Activated CD4-positive, alpha-beta T cell treated with anti-CD3 and anti-CD28 coated beads for 4 hours (primary cell): ENCODE measurements at places on chromosomes 5 and 9.

GRCh38 chr9:77679661-77680368 is 31.7 kb upstream of the GNA14 start:
- no peak for DNase-seq

GRCh38 chr5:56725711-56726411 is 89.5 kb upstream of the MAP3K1 start:
- no peak for DNase-seq

DNA sequence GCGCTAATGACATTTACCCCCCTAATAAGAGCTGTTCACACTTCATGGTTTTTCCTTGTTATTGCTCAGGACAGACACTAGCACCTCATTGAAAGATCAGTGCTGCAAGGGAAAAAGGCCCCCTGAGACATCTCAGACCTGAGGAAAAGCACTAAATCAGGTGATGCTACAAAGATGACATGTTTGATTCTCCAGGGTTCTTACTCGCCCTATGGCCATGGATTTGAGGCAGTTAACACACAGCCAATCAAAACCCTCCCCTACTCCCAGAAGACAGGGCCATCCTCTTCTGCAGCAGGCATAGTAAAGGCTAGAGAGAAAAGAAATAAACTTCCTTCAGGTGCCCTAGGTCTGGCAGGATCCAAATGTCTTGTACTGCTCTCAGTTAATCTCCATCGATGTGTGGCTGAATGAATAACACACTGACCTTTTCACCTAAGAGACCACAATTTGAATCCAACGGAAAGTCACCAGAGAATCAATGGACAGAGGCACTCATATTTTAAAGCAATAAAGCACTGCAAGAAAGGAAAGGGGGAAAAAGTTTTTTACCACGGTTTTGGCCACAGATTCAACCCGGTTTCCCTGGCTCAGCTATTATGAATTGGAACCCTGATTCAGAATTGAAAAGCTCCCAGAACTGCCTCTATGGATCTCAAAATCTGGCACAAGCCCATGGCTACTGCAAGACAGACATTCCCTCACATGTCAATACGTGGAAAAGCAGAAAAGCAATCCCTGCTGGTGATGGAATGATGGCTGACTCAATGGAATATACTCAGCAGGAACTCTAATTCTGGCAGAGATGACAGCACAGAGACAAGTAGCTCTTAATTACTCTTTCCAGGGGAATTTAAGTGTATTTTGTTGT is 329.5 kb downstream of the BNC2 start:
- no peak for DNase-seq

- no peak for DNase-seq
Measured at GRCh38 chr5:153991168-153991567, 47.5 kb downstream of the FAM114A2 start.

GRCh38 chr5:79086116-79086515 is 16.5 kb downstream of the BHMT2 start:
- DNase-seq = no peak

DNA sequence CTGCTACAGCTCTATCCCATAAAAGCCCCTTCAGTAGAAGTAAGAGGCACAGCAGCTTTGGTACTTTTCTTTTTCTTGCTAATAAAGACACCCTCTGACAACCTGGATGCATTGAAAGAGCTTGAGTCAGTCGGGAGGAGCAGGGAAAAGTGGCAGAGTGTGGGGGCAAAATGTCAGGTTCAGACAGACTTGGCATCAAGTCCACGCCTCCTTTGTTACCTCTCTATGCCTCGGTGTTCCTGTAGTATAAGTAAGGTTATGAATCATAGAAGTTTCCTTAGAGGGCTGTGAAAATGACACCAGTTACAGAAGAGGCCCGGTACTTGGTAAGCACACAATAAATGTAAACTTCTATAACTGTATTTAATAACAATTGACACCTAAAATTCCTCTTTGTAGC is 133.9 kb downstream of the ESM1 start:
- no peak for DNase-seq

DNA sequence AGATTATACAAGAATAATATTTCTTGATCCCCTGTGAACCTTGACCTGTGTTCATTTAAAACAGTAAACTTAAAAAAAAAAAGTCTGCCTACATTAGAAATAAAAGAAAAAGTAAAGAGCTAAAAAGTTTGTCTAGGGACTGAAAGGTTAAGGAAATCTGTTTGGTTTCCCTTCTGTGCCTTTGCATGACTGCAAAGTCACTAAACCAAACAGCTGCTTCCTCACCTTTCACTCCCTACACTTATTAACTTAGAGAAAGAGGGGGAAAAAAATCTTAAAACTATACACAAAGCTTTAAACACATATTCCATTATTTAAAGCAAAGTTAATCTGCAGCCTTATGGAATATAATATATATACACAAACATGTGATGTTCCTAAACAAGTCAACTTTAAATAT is 65.1 kb downstream of the ZFR start:
- no peak for DNase-seq

DNA sequence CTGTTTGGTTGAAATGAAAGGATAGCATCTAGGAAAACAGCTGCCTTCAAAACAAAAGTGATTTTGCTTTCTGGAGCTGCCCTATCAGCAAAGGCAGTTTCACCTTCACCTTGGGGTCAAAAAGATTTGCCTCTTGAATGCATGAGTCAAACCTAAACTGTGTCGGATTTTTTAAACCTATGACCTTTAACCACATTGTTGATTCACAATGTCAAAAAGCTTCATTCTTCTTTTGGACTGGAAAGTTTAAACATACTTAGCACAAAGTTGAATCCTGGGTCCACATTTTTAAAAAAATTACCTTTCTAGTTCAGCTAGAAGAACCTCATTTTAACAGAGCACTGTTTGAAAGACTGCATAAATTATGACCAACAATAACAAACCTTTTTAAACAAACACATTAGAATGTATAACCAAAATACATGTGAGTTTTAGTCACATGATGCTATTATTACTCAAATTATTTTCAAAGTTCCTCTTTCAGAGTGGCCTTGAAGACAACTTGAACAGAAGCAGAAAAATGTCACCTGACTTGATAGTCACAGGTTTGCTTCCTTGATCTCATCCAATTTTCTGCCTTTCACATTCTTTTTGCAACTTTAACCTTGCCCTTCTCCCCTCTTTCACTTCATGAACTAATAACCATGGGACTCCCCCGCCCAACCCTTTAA is 109.7 kb upstream of the LHFPL2 start:
- DNase-seq = no peak

GRCh38 chr9:29211580-29212396 is 1638.5 kb upstream of the C9orf72 start:
- DNase-seq = peak; percentile 2

DNA sequence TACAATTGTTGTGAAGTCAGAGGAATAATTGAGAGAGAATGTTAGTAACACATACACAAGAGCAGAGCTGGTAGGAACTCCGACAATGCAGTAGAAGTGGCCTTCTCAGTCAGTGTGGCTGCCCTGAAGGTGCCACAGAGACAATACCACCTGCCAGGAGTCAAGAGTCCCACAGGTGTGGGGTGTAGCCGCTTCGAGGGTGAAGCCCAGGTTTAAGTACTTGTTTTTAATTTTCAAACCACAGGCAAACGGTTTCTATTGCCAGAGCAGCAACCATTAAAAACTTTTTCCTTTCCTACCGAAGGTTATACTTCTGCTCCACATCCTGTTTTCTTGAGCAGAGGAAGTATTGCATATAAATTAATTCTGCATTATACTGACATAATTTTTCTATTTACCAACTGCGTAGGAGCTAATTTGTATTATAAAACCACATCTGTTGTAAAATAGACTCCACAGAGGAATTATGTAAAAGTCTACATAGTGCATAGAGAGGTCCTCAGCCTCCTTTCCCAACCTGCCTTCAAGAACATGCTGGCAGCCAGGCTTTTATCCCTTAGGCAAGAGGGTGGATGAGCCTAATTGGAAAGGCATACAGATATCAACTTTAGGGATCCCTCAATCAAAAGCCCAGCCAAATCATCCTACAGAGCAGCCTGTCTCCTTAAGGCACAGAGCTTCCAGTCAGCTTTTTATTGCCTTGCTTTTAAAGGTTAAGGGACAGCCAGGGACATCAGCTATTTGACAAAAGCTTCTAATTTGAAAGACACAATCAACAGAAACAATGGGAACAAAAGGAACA is 12.9 kb upstream of the ACTBL2 start:
- no peak for DNase-seq

DNA sequence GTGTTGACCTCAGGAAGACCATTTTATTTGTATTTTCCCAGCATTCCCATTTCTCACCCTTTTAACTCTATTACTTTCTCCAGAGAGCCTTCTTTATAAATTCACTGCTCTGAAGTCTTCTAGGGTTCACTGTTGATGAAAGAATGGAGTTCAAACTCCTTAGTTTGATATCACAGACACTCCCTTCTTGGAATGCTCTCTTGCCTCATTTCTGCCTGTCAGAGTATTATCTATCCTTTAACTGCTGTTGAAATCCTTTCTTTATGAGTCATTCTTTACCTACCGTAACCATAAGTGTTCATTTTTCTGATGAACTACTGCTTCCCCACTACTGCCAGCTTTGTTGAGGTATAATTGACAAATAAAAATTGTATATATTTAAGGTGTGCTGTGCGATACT is 4.3 kb downstream of the RIC1 start:
- DNase-seq = no peak

- no peak for DNase-seq
Measured at GRCh38 chr5:36385495-36385894, 83.8 kb upstream of the RANBP3L start.

DNA sequence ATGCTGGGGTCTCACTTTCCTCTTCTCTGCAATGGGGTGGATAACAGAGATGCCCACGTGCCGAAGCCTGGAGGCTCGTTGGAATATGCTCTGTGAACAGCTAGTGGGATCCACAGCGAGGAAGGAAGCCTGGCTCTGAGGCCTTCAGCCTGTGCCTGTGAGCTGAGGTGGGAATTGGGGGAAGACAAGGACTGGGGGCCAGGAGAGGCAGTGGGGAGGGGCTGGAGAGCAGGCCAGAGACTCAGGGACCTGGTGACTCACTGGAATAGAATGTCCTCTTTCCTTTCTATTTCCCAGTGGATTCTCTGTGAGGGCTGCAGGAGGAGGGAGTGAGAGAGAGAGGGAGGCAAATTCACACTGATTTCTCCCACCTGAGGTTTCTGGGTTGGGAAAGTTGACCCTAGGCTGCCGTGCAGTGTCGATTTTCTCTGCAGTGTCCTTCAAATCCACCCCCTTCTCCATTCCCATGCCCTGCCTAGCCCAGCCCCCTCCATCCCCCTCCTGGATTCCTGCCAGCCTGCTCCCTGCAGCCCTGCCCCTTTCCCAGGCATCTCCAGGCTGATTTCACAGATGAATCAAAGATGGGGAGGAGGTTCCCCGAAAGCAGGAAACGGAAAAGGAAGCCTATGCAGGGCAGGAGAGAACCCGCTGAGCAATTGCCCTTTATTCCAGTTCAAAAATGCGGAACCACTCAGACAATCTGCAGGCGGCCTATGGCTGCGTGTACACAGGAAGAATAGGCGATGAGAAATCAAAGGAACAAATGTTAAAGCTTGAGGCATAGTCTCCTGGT is 1.4 kb upstream of the SPAAR start:
- peak; percentile 11 for DNase-seq

GRCh38 chr5:123976379-123977033 is 464.5 kb downstream of the CSNK1G3 start:
- no peak for DNase-seq

- no peak for DNase-seq
Measured at GRCh38 chr5:95809414-95809960, 13.0 kb downstream of the GLRX start.

DNA sequence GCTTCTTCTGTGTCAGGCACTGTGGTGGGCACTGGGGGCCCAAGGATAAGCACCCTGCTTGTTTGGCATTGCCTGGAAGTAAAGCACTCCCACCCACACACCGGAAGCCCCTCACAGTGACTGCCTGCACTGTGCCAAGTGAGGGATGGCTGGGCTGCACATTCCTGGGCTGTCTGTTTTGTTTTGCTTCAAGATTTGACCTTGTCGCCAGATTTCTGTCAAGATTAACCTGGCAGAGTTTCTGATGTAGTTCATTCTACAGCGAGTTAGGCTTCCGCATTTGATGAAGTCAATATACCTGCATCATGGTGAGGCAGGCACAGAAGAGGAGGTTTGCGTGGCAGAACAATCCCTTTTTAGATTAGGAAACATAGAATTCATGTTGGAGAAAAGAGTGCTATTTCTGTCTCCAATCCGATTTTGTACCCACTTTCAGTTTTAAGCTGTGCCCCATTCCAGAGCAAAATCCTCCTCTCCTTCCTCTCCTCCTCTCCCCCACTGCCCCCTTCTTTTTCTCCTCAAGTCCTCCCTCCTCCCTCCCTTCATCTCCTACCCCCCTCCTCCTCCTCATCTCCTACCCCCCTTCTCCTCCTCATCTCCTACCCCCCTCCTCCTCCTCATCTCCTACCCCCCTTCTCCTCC is 14.4 kb upstream of the BOD1 start:
- DNase-seq = no peak

- DNase-seq = no peak
Measured at GRCh38 chr5:122584411-122585300, 190.2 kb upstream of the SNX2 start.

DNA sequence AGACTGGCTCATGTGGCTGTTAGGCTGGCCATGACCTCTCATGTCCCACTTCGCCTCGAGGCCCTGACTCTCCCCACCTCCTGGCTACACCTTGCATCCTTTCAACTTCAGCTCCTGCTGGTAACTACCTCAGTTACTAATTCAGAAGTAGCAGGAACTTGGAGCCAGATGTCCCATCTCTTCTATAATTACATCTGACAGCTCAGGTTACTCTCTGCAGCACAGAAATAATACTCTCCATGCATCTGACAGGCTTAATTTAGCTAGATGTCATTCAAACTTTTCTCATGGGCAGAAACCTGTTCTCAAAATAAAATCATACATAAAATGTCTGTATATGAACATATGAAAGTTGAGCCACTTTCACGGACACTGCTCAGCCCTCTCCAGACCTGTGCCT is 92.2 kb upstream of the IL33 start:
- no peak for DNase-seq

- DNase-seq = no peak
Measured at GRCh38 chr5:131288328-131288727, 24.5 kb downstream of the CDC42SE2 start.

DNA sequence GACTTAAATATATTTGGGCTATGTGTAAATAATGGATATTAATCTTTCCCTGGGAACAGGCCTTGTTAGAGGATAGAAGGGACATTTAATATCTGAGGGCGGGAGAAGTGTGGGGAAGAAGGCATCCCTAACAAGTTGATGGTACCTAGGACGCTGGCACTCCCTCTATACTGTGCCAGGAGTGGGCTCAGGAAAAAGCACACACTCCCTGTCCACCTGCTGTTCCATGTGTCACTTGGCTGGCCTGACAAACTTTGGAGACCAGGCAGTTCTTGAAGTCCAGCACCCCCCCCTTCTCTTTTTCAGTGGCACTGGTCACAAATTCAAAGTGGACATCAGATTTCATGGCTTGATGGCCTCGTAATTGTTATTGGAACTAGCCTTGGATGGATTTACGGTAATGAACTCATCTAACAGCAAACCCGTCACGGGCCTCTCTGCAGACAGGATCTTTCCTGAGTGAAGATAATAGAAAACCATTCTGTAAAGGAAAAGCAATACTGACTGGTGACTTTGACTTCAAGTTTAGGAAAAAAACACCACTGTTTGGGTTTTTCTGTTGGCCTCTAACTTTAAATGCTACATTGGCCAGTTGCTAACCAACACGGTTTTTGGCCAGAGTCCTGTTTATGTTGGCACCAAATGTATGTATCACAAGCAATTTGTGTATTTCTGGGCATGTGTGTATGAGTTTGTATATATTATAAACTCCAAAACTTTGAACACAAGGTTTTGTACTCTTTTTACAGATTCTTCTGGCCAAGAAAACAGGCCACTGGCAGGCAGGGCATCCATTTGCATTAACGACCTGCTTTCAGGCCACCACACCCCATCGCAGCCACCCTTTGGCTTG is 552.6 kb downstream of the CCDC171 start:
- no peak for DNase-seq

GRCh38 chr9:122058051-122058450 is 35.1 kb downstream of the TTLL11 start:
- no peak for DNase-seq
